ENCODE measurements at places on chromosomes 16 and 17.

- DNase-seq: no peak
These were observed 15.7 kb upstream of the CPPED1 start for GRCh38 chr16:12819126-12820117.

GRCh38 chr16:56191835-56192634 lies 746 bp downstream of the GNAO1 start:
- DNase-seq: no peak

DNA sequence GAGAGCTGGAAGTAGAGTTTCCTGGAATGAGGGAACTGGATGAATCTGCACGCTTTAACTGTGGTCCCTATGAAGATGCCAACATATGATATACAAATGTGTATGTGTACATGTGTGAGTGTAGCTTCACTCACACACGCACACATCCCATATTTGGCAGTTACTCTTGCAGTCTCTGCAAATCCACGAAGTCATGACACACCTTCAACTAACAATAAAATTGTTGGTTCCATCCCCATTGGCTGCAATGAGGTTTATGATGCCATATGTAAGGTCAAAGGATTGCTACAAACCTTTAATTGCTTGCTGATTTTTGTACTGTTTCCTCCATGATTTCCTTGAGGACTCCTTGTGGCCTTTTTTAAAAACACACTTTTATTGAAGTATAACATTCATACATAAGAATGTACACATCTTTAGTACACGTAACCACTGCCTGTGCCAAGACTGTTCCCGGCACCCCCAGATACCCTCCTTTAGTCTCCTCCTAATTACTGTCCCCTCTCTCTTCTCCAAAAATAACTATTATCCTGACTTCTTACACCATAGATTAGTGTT lies 22.0 kb downstream of the MYO1D start:
- no peak for DNase-seq

- no peak for DNase-seq
These were observed 12.7 kb downstream of the MYO18A start for GRCh38 chr17:29167393-29168078.

DNA sequence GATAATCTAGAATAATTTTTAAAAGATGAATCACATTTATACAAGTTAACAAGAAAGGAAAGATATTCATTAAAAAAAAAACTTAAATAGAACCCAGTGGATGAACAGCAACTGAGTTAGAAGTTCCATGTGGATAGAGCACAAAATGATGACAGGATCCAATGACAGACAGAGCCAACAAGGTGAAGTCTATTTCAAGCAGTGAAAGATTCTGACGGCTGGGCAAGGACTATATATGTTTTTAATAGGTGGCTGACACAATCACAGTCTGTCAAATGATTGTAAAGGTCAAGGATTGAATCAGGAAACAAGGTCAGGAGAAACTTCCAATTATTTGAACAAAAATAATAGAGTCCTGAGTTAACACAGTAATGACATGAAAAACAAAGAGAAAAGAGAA lies 1460.0 kb upstream of the CDH8 start:
- no peak for DNase-seq

DNA sequence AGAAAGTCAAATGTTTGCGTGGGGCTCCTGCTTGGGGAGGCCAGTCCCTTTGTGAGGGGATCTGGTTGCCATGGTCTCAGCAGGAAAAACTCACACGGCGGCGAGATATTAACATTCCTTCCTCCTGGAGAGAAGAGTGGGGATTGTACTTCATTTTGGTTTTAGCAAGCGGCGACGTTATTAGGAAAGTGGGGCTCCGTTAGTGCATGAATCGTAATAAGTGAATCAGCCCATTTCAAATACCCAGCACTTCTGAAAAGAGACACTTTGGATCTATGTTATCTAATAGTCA lies 41.6 kb upstream of the METRNL start:
- no peak for DNase-seq

Data from NCI-H187 treated with DMSO at 0.1 percent for 48 hours (cell line).